ENCODE measurements at places on chromosomes 4 and X. TPM values are rescaled to one million over a fixed set of nuclear protein-coding genes. Genes with fewer than 3 reads are reported as not detected.

- peak; percentile 24 for DNase-seq
- H3K36me3 ChIP-seq: no peaks in the 10 kb centered on the region
- H3K4me3 ChIP-seq: no peak overlapping the region
- no peaks in the 10 kb centered on the region for H3K27me3 ChIP-seq
- no peak overlapping the region for H3K27ac ChIP-seq
These were observed 23.3 kb downstream of the RNF212 start for GRCh38 chr4:1090036-1090435.

DNA sequence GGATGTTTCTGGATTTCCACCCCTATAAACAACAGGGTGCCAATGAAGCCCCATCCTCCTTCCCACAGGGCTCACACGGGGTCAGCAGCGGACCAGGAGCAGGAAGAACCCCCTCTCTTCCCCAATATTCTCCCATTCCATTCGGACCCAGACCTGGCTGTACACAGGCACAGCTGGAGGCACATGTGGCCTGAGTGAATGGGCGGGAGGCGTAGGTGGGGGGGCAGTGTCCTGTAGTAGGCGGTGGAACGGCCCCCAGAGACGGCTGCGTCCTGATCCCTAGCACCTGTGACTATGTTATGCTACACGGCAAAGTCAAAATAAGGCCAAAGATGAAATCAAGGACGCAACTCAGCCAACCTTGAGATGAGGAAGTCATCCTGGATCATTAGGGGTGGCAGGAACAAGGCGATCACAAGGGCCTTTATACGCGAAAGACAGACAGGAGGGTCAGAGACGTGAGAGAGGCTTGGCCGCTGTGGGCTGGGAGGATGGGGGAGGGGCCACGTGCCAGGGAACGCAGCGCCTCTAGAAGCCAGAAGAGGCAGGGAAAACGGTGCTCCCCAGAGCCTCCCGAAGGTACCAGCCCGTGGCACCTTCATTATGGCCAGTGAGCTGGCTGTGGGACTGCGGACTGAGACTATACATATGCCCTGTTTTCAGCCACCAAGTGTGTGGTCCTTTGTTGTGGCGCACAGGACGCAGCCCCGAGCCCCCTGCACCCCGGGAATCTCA lies 75.6 kb downstream of the WFS1 start:
- H3K27ac ChIP-seq: no peak overlapping the region
- no peaks in the 10 kb centered on the region for H3K4me1 ChIP-seq
- H3K27me3 ChIP-seq: no peaks in the 10 kb centered on the region
- no peaks in the 10 kb centered on the region for H3K36me3 ChIP-seq
- no peak overlapping the region for H3K4me3 ChIP-seq

- no peak overlapping the region for H3K27ac ChIP-seq
- H3K36me3 ChIP-seq: no peaks in the 10 kb centered on the region
- H3K4me3 ChIP-seq: no peak overlapping the region
- H3K27me3 ChIP-seq: no peaks in the 10 kb centered on the region
These were observed 180.2 kb downstream of the PALLD start for GRCh38 chr4:168677063-168677462.

DNA sequence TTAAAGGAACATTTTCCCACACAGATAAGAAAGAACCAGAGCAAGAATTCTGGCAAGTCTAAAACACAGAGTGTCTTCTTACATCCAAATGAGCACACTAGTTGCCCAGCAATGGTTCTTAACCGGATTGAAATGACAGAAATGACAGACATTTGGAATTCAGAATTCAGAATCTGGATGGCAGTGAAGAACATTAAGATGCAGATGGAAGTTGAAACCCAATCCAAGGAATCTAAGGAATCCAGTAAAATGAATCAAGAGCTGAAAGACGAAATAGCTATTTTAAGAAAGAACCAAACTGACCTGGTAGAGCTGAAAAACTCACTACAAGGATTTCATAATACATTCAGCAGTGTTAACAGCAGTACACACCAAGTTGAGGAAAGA lies 21.5 kb downstream of the ANAPC10 start:
- H3K27me3 ChIP-seq: no peaks in the 10 kb centered on the region
- no peak overlapping the region for H3K4me3 ChIP-seq
- no peak for DNase-seq
- peaks cover 31% of the 10 kb centered on the region for H3K36me3 ChIP-seq
- H3K27ac ChIP-seq: no peak overlapping the region

DNA sequence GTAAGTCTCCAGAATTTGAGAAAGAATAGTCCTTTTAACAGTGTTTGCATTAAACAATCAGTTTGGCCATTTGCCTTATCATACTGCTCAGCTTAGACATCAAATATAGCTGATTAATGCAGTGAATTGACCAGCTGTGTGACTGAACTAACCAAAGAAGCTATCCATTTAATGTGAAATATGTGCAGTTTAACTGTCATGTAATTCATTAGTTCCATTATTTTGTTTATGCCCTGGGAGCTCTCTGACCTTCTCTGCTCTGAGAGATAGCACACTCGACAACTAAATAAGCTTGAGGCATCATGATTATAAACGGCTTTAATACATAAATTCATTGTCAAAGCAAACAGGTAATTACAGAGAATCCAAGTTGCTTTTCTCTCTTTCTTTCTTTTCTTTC lies 324.3 kb upstream of the PCDH7 start:
- DNase-seq: no peak
- H3K27ac ChIP-seq: no peak overlapping the region

DNA sequence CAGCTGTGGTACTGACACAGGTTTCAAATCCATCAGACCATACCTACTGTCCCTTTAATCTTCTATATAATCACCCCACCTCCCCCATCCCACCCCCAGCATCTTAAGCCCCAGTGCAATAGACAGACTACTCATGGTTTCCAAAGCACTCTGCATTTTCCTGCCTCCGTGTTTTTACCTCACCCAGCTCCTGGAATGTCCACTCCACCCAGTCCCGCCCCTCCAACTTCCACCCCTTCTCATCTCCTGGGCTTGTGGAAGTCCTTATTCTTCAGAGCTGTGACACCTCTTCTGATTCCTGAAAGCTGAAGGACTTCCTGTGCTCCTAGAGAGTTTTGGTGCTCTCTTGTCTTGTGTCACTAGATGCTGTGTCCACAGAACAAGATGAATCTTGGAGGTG lies 94.3 kb downstream of the EFNB1 start:
- DNase-seq: no peak
- no peak overlapping the region for H3K27ac ChIP-seq
- H3K36me3 ChIP-seq: no peaks in the 10 kb centered on the region
- no peaks in the 10 kb centered on the region for H3K4me1 ChIP-seq

DNA sequence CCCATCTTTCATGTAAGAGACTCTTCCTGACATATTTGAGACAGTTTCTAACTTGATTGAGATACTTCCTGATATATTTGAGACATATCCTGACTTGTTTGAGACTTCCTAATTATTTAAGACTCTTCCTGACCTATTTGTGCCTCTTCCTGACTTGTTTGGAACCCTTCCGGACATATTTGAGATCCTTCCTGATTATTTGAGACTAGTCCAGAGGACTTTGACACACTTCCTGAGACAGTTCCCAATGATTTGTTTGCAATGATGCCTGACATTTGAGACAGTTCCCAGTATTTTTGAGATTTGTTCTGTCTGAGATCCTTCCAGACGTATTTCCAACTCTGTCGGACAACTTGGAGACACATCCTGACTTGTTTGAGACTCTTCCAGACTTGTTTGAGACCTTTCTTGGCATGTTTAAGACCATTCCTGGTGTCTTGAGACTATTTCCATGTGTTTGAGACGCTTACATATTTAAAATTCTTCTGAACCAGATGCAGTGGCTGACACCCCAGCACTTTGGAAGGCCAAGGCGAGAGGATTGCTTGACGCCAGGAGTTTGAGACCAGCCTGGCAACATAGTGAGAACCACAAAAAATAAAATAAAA lies 118.9 kb upstream of the USP9X start:
- DNase-seq: no peak
- no peaks in the 10 kb centered on the region for H3K4me1 ChIP-seq
- H3K27me3 ChIP-seq: no peaks in the 10 kb centered on the region

DNA sequence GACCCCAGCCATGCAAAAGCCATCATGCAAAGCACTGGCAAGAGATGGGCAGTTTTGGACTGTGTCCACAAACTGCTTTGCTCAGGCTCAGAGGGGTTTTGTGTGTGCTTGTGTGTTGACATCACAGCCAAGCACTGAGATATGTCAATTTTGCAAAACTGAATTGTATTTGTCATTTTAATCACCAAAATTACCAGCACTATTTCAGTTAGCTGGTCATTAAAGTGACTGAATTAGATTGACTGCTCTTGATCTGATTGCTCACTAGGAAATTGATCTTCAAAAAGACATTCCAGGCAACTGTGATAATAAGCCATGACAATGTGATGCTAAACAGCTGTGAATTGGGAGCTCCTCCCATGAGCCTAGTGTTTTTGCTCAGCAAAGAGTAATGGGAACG lies 337.3 kb upstream of the GNPDA2 start:
- H3K4me1 ChIP-seq: no peaks in the 10 kb centered on the region
- H3K27ac ChIP-seq: no peak overlapping the region
- no peaks in the 10 kb centered on the region for H3K27me3 ChIP-seq
- H3K36me3 ChIP-seq: no peaks in the 10 kb centered on the region
- DNase-seq: no peak

GRCh38 chr4:86356425-86357210 lies 3.2 kb downstream of the MAPK10 start:
- DNase-seq: no peak
- H3K4me1 ChIP-seq: no peaks in the 10 kb centered on the region
- no peaks in the 10 kb centered on the region for H3K27me3 ChIP-seq

DNA sequence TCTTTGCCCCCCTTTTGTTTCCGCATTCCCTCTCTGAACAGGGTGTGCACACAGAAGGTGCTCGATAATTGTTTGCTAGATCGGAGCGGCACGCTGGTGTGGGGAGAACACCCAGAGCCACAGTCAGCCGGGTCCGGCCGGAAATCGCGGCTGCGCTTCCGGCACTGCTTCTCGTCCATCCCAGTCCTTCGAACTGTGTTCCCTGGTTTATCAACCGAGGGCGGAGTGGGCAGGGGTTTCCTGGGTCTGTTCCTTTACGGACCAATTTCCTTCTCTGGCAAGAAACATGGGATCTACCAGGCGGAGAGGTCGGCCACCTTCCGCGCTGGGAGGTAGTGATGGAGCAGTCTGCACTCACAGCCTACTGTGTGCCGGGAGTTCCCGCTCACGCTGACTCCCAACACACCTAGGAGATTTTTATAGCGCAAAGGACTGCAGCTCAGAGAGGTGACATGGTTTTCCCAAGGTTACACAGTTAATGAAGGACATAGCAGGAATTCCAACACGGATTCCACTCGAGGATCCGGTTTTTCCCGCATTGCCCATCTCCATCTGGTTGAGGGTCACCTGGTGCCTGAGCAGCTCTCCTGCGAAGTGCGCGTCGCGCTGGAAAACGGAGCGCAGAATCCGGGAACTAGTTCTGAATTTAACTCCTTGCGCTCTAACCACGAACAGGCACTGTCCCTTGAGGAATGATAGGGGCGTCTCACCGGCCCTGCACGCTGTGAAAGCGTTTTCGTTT lies 6.8 kb downstream of the MSX1 start:
- H3K4me1 ChIP-seq: no peaks in the 10 kb centered on the region
- no peaks in the 10 kb centered on the region for H3K36me3 ChIP-seq
- H3K4me3 ChIP-seq: peak overlapping the region; percentile 40
- no peak for DNase-seq
- H3K27me3 ChIP-seq: peaks cover 15% of the 10 kb centered on the region

DNA sequence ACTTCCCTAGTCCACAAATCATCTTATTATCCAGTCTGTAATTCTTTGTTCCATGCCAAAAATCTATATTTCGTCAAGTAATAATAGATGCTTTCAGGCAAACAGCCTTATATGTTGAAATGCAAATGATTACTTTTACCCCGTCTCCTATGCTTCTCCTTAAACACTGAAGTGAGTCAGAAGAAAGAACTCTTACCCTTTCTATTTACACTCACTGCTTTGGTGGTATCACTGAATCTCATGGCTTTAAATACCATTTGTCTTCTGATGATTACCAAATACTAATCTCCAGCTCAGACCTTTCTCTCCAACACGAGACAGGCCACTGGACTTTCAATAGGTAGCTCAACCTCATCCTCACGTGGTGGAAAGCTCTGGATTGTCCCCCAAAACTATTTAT lies 558.1 kb downstream of the IL1RAPL1 start:
- no peak overlapping the region for H3K27ac ChIP-seq
- no peaks in the 10 kb centered on the region for H3K36me3 ChIP-seq
- no peaks in the 10 kb centered on the region for H3K27me3 ChIP-seq
- no peak overlapping the region for H3K4me3 ChIP-seq
- no peak for DNase-seq

- no peak for DNase-seq
- H3K4me1 ChIP-seq: no peaks in the 10 kb centered on the region
- peaks cover 27% of the 10 kb centered on the region for H3K36me3 ChIP-seq
- no peak overlapping the region for H3K27ac ChIP-seq
These were observed 8.3 kb upstream of the PIM2 start for GRCh38 chrX:48927123-48927522.

DNA sequence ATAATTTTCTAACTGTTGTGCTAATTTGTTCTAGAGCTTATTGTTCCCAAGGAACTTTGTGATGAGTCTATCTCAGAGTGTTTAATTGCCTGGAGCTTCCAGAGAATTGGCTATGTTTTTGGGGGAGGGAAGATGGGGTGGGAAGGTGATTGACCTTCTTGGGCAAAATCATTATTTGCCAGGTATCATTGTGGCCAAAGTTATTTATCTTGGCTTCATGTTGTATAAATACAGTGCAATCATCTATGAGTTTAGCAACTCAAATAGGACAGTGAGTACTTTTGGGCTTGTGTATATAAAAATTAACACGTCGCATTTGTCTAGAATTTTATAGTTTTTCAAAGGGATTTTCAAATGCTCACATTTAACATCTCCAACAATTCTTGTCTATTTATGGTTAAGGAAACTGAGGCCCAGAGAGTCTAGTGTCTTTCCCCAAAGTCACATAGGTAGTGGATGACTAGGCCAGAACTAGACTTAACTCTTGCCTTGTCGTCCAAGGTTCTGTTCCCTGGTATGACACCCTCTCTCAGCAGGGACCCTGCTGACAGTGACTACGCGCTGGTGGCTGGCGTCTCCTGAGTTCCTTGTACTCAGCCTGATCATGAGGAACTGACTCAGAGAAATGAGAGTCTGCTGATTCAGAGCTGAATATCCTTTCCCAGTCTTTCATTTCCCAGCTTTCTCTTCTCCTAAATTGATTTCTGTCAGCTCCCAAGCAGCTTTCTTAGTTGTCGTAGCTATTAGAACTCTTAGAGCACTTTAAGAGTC lies 27.7 kb downstream of the FNIP2 start:
- DNase-seq: no peak
- no peaks in the 10 kb centered on the region for H3K27me3 ChIP-seq
- no peak overlapping the region for H3K27ac ChIP-seq
- no peaks in the 10 kb centered on the region for H3K36me3 ChIP-seq
- no peaks in the 10 kb centered on the region for H3K4me1 ChIP-seq
- no peak overlapping the region for H3K4me3 ChIP-seq

DNA sequence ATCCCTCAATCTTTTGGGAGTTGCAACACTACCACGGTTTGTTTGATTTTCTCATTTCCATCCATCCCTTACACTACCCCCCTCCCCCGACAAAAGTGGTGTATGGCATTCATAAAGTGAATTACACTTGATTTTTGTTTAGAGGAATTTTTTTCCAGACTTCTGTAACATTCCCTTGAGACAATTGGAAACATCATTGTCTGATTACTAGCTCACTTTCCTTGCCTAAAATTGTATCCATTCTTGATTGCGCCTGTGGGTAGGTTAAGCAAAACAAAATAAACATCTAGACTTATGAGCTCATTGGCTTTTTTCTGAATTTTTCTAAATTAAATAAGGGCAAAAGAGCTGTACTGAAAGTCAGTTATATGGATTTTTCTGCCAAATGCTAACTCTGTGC lies 3.5 kb downstream of the GPC3 start:
- H3K4me3 ChIP-seq: no peak overlapping the region
- no peaks in the 10 kb centered on the region for H3K27me3 ChIP-seq
- H3K36me3 ChIP-seq: no peaks in the 10 kb centered on the region
- no peaks in the 10 kb centered on the region for H3K4me1 ChIP-seq
- no peak for DNase-seq

The CDKL2 gene
- not detected for total RNA-seq

The AFAP1 gene
- 84.9 TPM for total RNA-seq

The EPHA5 gene
- total RNA-seq: not detected
